ENCODE measurements at places on chromosomes 1 and 21. TPM values are rescaled to one million over a fixed set of nuclear protein-coding genes. Genes with fewer than 3 reads are reported as not detected.

Gene ZNF695
- total RNA-seq, result not detected

Gene AGMAT
- 2.4 TPM for total RNA-seq

Gene KIF26B
- not detected for total RNA-seq

Gene C8B
- not detected for total RNA-seq

Gene FCRL6
- 5.6 TPM for total RNA-seq

Gene ANKRD34A
- 0.42 TPM for total RNA-seq

Gene MAN1A2
- 46.5 TPM for total RNA-seq

Gene ZBTB8B
- not detected for total RNA-seq

Gene CDK11A
- total RNA-seq, result 252 TPM
